ENCODE measurements at places on chromosomes 1 and 21.
A peak's percentile ranks its signal among the peaks of the same experiment; 100 is the strongest.

- DNase-seq: no peak
These were observed 190.2 kb downstream of the NR5A2 start for GRCh38 chr1:200217703-200218102.

- no peak for DNase-seq
These were observed 452.4 kb downstream of the PTPRU start for GRCh38 chr1:29688471-29689365.

DNA sequence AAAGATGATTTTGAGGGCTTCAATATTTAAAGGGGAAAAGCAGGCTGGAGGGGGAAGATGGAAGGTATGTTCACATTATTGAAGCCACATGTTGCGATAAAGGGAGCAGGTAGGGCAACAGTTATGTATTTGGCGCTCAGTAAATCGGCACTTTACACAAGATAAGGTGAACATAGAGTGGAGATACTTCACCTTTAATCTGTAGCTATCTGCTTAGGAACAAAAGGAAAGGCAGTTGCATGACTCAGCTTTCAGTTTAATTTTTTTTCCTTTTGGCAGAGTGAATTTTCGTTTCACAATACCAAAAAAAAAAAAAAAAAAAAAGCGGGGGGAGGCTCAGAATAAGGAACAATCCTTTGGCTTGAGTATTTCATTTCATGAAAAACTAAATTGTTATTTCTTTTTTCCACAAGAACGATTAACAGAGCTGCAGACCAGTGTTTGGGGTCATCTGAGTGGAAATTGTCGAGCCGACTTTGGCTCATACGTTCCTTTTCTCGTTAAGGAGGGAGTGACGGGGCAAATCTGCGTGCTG, 1.1 kb upstream of the COQ8A start:
- no peak for DNase-seq

DNA sequence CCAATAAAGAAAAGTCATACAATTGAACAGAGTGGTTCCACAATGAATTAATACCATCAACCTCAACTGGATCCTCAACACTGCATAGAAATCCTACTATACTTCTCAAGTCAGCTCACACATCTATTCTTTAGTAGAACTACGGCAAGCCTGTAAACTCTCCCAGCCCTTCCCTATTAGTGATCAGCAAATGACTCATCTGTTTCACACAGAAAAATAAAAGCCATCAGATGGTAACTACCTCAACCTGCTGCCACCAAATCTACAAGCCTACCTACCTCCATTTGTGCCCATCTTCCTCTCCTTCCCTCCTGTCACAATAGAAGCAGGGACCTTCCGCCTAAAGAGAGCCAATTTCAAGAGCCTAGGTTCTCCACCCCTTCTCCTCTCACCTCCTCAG, 63.6 kb downstream of the DMAP1 start:
- DNase-seq: no peak

DNA sequence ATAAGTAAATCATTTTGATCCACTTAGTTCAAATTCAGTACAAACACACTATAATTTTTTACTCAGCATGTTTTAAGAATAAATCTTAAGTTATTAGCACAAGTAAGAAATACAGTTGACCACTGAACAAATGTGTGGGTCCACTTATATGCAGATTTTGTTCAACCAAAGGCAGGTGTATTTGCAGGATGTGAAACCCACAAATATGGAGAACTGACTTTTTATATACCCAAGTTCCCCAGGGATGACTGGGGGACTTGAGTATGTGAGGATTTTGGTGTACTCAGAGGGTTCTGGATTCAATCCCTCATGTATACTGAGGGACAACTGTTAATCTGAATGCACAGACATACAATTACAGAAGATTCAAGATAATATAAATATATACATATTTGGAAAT, 25.7 kb upstream of the ERICH3 start:
- DNase-seq: no peak

- no peak for DNase-seq
These were observed 802 bp downstream of the KAZN start for GRCh38 chr1:14599183-14599791.

DNA sequence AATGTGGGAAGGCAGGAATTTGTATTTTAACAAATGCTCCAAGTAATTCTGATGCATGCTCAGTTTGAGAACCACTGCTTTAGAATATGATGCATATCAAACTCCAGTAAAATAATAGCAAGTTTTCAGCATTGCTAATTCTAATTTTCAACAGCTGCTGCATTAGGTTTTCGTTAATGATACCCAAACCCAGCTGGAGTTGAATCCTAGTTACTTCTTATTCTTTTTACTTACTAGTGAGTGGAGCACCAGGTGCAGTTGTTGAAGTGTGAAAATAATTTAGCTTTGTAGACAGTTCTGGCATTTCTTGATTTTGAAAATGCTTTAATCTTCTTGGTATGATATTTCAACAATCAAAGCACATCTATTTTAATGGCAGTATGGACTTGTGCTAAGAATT, 138.5 kb downstream of the HS2ST1 start:
- DNase-seq: no peak

DNA sequence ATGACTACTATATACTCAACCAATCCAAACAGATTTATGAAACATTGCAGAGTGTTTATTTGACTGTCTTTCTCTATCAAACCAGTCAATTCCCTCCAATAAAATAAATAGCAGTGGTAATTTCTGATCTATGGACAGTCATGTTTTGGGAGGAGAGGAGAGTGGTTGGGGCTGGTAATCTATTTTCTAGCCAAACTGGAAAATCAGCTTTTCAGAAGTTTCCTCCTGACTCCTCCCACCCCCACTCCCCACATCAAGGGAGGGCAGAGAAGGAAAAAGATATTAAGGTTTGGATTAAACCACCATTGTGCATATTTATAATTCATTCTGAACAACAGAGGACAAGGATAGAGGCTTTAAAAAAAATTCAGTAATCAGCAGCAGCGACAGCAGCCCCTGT, 69.4 kb upstream of the SOX13 start:
- DNase-seq: no peak

DNA sequence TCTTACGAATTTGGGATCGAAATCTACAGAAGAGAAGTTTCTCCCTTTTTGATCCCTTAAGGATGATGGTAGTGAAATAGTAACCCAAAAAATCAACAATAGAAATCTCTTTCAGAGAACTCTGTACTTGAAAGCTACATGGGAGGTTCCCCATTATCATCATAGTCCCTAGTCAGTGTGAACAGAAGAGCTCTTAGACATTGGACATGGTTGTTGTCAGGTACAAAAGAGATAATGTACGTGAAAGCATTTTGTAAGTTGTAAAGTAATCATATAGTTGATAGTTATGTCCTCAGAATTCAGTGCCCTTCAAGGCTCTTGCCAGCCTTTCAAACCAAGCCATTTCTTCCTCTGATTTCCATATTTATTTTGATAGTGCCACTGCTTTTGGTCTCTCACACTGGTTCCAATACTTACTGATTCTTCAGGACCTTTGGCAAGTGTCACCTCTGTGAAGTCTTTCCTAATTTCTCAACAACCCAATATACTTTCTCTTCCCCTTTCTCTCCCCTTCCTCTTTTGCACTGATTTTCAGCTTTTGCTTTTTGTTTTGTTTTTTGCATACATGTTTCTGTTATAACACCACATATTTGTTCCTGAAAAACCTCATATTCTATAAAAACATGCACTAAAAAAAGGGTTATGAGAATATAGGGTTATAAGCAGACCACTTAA, 22.4 kb downstream of the VPS45 start:
- no peak for DNase-seq

GRCh38 chr1:65343286-65343685, 33.9 kb downstream of the DNAJC6 start:
- no peak for DNase-seq

GRCh38 chr1:72003092-72003491, 279.2 kb downstream of the NEGR1 start:
- no peak for DNase-seq

GRCh38 chr1:233721004-233721595, 107.2 kb downstream of the KCNK1 start:
- DNase-seq: no peak

- DNase-seq: no peak
These were observed 37.2 kb upstream of the TSPEAR start for GRCh38 chr21:44748621-44749020.

GRCh38 chr1:85278853-85279314, 2.5 kb upstream of the BCL10 start:
- no peak for DNase-seq

DNA sequence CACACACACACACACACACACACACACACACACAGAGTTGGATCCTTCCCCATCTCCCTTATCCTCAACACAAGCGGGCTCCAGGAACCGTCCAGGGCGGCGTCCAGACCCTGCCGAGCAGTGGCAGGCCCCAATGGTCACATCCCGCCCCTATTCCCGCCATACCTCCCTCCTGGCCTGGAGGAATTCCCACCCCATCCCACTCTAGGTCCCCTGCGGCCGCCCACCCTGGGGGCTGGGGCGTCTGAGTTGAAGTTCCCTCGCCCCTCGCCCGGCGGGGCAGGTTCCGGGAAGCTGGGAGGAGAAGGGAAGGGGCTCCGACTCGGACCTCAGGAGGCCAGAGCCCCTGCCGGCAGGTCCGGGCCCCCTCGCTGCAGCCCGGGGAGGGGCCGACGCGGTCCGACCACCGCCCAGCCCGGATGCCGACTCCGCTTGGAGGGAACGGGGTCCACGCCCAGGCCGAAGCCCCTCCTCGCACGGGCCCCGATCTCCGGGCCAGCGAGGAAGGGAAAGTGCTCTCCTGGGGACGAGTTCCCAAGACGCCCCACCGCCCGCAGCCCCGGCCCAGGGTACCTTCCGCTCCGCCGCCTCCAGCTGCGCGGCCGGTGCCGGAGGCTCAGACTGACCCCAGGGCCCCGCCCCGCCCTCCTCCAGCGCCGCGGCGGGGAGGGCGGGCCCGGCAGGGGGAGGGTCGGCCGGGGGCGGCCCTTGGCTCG, at the start of gene RHOC:
Gene RHOC, minus strand, starts transcription at position 623 of the 716 bp plus-strand sequence. CDS start 3,328 bp downstream, outside the sequence.
- peak; percentile 72 for DNase-seq

- DNase-seq: no peak
These were observed 197.4 kb downstream of the RRAGC start for GRCh38 chr1:38662126-38662525.

DNA sequence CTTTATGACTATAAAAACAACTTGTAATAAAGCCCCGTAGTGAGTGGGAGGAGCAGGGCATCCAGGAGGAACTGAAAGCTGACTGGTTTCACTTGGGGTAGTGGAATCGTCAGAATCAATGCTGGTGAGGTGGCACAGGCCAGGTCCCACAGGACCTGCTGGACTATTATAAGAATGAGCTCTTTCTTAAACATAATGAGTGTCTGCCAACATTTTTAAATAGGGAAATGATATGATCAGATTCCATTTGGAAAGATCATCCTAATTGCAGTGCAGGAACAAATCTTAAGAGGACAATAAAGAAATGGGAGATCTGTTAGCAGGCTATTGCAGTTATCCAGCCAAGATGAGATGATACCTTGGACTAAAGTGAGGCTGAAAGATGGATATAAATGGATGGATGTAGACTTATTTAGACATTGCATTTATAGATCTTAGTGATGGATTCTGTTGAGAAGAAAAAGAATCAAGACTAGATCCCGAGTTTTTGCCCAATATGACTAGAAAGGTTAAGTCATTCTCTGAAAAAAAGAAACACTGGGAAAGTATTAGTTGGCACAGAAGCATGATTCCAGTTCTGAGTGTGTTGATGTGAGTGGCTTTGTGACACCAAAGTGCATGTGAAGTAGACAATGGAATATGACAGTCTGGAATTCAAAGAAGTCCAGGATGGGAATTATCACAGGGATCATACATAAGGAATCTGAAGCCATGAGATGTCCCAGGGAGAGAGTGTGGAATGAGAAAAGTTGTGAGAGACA, 153.3 kb upstream of the SGIP1 start:
- no peak for DNase-seq

- DNase-seq: no peak
These were observed 2.8 kb downstream of the CD48 start for GRCh38 chr1:160708801-160709200.

DNA sequence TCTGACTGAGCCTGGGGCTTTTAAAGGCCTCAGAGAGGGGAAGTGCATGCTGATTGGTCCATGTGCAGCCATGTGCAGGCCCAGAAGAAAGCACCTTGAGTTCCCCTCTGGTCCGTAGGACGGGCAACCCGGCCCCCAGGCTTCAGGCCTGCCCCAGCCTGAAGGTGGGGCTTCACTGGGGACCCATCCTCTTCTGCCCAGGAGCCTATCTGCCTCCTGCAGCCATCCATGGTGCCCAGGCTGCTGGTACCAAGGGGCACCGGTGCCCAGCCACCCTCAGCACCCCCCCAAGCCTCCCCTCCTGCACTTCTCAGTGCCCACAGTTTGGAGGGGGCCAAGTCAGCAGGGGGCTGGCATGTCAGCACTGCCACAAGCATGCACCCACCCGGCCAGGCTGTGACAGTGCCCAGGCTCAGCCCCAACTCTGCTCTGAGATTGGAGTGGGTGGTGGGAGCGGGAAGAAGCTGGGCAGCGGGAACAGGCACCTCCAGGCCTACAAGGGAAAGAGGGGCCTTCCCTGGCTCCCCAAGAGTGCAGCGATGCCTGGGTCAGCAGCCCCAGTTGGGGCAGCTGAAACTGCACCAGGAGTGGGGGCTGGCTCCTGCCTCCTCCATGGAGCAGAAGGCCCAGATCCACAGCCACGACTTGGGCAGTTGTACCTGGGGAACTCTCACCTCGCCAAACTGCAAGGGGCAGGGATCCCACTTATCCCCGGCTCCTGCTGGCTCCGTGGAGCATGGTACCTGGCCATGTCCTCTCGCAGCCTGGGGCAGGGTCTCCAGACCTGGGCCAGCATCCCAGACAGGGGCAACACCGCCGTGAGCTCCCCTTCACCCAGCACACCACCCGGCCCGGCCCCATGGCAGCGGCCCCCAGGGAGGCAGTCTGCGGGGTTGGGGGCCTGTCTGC, 11.7 kb downstream of the COL6A2 start:
- no peak for DNase-seq

- DNase-seq: peak; percentile 47
These were observed at the start of gene GBP1 for GRCh38 chr1:89065079-89065868. Gene GBP1 (minus strand): TSS chr1:89065208. CDS start chr1:89063234, 1,974 bp downstream.

GRCh38 chr1:154791292-154792166, 78.6 kb downstream of the KCNN3 start:
- DNase-seq: no peak

DNA sequence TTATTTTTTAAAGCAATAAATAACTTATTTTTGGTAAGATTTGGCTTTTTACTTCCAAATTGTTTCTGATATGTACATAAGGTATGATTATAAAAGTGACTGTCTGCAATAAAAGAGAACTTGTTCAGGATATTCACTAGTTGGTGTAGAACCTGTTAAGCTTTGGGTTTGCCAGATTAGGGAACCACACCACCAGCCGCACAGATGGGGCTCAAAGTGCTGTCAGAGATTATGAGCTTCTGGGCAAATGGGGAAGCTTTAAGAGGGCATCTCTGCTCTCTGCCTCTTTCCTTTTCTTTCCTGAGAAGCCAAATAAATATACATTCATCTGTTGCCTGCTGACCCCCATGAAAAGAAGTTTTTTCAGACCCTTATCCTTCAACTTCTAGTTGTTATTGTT, 25.4 kb downstream of the IVNS1ABP start:
- no peak for DNase-seq

Data from renal pelvis (tissue), 12 donors.